ENCODE measurements at places on chromosomes 16 and 17.

DNA sequence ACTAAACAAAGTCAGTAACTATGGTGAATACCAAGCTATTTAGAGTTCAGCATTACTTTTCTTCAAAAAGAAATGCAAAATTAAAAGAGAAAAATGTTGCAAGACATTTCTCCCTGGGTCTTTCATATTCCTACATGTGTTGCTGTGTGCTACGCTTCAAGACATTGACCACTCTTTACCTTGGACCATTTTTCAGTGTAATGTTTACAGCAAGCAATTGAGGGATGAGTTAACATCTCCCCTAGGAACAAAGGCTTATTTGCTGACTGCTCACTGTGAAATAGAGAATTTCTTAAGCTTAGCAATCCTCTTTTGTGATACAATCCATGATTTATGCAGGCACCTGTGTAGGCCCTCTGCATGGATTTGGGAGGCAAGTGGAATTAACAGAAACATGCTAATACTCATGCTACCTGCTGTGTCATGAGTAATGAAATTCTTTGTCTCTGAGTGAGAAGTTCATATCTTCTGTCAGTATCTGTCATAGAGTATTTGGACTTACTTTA, 1202.9 kb upstream of the CDH8 start:
- no peak for DNase-seq

DNA sequence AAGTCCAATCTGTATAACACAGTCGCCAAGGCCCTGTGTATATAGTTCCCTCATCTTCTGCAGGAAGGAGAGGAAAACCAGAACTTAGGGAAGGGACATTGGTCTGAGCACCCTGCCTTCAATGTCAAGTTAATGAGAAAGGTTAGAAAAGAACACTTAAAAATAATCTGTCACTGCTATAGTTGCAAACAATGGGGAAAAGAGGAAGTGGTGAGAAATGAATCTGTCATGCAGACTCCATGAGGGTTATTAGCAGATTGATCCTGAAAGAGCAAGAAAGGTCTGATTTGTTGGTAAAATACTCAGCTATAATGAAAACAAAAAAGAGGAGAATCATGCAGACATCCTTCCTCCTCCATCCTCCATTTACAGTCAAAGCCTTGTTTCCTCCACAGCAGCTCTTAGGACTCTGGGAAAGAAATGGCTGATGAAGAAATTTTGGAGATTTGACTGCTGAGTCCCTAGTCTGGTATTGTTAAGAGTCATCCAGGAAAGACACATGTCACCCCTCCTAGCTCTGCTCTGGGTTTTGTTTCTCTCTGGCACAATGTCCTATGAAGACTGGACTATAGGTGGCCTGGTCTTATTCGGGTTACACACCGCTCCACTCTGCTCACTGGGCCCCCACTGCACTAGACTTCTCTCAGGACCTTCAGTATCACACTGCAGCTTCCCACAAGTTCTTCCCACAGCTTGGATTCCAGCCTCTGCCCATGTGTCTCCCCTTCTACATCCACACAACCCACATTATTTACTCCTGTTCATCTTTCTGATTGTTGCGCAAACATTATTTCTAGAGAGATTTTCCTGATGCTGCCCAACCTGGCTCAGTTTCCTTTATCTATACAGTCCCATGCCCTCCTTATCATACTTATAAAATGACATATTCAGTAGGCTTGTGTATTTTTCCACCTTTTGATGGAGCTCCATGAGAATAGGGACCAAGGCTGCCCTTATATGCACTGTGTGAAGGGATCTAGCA, 56.5 kb upstream of the XYLT1 start:
- DNase-seq = no peak

- no peak for DNase-seq
These were observed 4.0 kb downstream of the ZDHHC1 start for GRCh38 chr16:67412294-67412693.

DNA sequence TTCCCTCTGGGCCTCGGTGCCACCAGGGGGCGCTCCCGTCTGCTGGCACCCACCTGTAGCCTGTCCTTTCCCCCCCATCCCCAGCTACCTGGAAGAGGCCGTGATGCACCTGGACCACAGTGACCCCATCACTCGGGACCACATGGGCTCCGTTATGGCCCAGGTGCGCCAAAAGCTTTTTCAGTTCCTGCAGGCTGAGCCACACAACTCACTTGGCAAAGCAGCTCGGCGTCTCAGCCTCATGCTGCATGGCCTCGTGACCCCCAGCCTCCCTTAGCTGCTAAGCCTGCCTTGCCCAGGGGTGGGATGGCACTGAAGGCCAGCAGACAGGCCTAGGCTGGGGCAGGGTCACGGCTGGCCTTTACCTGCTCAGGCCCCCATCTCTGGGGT, 818 bp upstream of the NRN1L start:
- DNase-seq = no peak

- no peak for DNase-seq
These were observed 71.3 kb downstream of the RTN4RL1 start for GRCh38 chr17:1953831-1954230.

GRCh38 chr17:27631897-27632725, 1.1 kb downstream of the LGALS9 start:
- no peak for DNase-seq

DNA sequence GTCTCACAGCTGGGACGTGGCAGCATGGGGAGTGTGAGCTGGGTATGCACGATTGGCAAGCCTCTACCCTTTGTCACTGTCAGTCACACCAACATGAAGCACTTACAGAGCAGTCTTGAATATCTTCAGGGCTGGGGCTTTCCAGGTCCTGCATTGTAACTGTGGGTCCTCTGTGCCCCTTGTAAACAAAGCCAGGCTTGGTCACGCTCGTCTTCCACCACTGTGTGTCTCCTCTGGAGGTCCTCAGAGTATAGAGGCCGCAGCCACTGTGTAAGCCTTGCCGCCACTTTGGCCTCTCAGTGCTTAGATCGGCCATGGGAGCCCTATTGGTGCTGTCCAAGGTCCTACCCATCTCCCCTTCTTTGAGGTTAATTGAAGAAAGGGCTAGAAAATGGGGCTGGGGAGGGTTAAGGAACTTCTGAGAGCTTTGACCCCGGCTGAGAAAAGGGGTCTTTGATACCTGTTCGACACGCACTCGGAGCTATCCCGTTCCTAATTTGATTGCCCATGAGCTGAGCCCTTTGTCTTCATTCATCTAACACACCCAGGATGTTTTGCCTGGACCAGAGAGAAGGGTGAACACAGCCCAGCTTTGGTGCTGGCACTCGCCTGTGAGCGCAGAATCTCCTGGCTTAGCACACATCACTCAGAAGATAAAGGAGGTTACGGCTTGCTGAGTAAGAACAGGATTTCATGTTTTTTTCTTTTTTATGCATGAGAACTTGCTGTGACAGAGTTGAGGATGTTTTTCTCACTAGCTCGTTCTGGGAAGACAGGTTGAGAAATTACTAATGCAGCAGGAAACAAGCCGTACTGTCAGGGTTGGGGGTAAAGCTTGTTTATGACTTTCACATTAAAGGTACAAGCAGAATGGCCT, 267.9 kb downstream of the CPPED1 start:
- DNase-seq = no peak

- no peak for DNase-seq
These were observed 634 bp upstream of the NATD1 start for GRCh38 chr17:21253646-21254441.

- DNase-seq = no peak
These were observed 19.1 kb downstream of the FAM20A start for GRCh38 chr17:68581863-68582645.

- no peak for DNase-seq
These were observed 23.9 kb downstream of the ZNF778 start for GRCh38 chr16:89241187-89242007.

- no peak for DNase-seq
These were observed 78.8 kb downstream of the CCDC182 start for GRCh38 chr17:57666201-57666870.

GRCh38 chr17:16820161-16820877, 130.3 kb downstream of the CCDC144A start:
- DNase-seq = no peak

- no peak for DNase-seq
These were observed 81.0 kb upstream of the MYOCD start for GRCh38 chr17:12584727-12585126.

DNA sequence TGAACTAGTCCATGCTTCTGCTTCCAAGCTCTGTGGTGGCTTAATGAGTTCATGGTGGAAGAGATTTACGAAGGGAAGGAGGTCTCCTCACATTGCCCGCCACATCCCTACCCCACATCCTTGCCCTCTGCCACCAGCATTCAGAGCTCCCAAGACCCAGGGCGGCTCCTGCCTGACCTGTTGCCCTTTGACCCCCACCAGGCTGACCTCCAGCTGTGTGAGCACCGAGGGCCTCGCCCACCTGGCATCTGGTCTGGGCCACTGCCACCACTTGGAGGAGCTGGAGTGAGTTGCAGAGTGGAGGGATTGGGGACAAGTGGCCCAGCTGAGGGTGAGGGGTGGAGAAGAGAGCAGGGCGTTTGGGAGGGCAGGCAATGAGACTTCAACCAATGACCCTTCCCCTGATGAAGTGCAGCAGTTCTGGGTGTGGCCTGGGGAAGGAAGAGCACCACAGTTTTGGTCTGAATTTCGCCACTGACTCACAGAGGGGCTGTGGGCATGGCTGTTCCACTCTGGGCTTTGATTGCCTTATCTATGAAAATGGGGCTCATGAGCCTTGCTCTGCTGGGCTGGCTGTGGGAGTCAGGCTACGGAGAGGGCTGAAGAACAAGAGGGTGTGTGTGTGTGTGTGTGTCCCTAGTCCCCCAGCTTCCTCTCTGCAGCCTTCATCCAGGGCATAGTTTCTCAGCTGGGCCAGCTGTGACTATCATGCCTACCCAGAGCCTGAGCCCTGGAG, 22.6 kb upstream of the CPNE2 start:
- no peak for DNase-seq

Data from SK-N-MC (cell line).